ENCODE measurements at places on chromosomes 3 and 15. TPM values are rescaled to one million over a fixed set of nuclear protein-coding genes. Genes with fewer than 3 reads are reported as not detected.

NEK4 gene
- 27.7 TPM for total RNA-seq

GRM7 gene
- 2.2 TPM for total RNA-seq

GRCh38 chr3:127158614-127159229 is 34.2 kb upstream of the PRR23E start:
- no peak overlapping the region for H3K27ac ChIP-seq
- DNase-seq = peak; percentile 71
- H3K4me1 ChIP-seq = no peaks in the 10 kb centered on the region
- no peaks in the 10 kb centered on the region for H3K36me3 ChIP-seq

DNA sequence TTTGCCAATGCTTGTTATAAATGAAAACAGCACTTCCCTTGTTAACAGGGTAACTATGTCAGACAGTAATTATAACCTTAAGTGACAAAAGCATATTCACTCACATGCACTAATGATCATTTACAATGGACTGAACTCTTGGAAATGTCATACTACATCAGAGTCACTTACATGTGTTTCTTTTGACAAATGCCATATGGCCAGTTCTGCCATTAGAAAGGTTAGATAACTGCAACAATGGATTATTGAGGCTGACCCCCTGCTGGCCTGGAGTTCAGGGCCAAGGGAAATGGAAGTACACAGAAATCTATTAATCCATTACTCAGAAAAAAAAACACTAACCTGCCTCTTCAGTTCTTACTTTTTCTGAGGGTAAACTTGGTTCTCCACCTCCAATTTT is 313.4 kb downstream of the CNTN3 start:
- DNase-seq = no peak
- H3K27ac ChIP-seq = no peak overlapping the region
- no peak overlapping the region for H3K4me3 ChIP-seq
- no peaks in the 10 kb centered on the region for H3K27me3 ChIP-seq

DNA sequence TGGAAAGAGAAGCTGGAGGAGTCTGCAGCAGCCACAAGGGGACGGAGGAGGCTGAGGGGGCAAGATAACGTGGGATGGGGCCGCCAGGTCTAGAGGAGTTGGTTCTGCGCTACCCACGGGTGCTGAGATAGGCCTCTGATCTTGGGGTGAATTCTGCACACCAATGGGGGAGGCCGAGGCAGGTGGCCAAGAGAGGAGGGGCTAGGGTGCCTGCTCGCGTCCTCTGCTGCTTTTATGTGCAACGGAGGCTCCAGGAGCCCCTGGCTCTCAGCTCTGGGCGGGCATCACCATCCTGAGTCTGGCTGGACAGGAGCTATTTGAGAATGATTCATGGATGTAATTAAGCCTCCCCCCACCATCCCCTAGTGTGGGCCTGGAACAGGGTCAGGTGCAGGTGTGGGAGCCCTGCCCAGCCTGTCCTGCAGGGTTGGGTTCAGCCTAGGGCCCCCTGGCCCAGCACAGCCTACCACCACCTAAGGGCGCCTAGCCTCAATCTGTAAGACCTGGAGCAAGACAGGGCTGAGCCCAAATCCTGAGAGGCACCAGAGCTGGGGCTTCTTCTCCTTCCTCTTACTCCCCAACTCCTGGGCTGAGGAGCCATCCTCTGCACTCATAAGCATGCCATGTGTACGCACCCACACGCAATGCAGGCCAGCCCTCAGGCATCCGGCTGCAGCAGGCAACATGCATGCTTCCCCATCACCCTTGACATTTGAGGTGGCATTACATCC is 32.3 kb upstream of the SEMA3F start:
- H3K4me1 ChIP-seq = peaks cover 49% of the 10 kb centered on the region
- peaks cover 29% of the 10 kb centered on the region for H3K36me3 ChIP-seq
- no peak overlapping the region for H3K4me3 ChIP-seq
- no peaks in the 10 kb centered on the region for H3K27me3 ChIP-seq
- no peak for DNase-seq

GRCh38 chr3:184465883-184466412 is 86.1 kb downstream of the CHRD start:
- H3K4me3 ChIP-seq = no peak overlapping the region
- peaks cover 3% of the 10 kb centered on the region for H3K4me1 ChIP-seq
- no peaks in the 10 kb centered on the region for H3K36me3 ChIP-seq
- peaks cover 36% of the 10 kb centered on the region for H3K27me3 ChIP-seq
- DNase-seq = no peak
- H3K27ac ChIP-seq = no peak overlapping the region

- H3K4me1 ChIP-seq = no peaks in the 10 kb centered on the region
- DNase-seq = peak; percentile 58
- no peak overlapping the region for H3K4me3 ChIP-seq
- no peaks in the 10 kb centered on the region for H3K36me3 ChIP-seq
- H3K27ac ChIP-seq = no peak overlapping the region
Measured at GRCh38 chr15:71109905-71110304, 5.4 kb upstream of the THSD4 start.

- peaks cover 29% of the 10 kb centered on the region for H3K4me1 ChIP-seq
- no peaks in the 10 kb centered on the region for H3K36me3 ChIP-seq
- H3K27ac ChIP-seq = no peak overlapping the region
- H3K4me3 ChIP-seq = no peak overlapping the region
- H3K27me3 ChIP-seq = no peaks in the 10 kb centered on the region
- no peak for DNase-seq
Measured at GRCh38 chr15:70029297-70029701, 68.4 kb downstream of the TLE3 start.

- no peaks in the 10 kb centered on the region for H3K27me3 ChIP-seq
- H3K4me1 ChIP-seq = peaks cover 4% of the 10 kb centered on the region
- no peak overlapping the region for H3K4me3 ChIP-seq
- H3K27ac ChIP-seq = peak overlapping the region; percentile 23
- no peaks in the 10 kb centered on the region for H3K36me3 ChIP-seq
- DNase-seq = peak; percentile 73
Measured at GRCh38 chr3:4994823-4995499, 15.7 kb downstream of the BHLHE40 start.

GRCh38 chr3:151262871-151263525 is 15.3 kb downstream of the P2RY14 start:
- H3K27me3 ChIP-seq = no peaks in the 10 kb centered on the region
- H3K36me3 ChIP-seq = no peaks in the 10 kb centered on the region
- peaks cover 70% of the 10 kb centered on the region for H3K4me1 ChIP-seq
- H3K27ac ChIP-seq = peak overlapping the region; percentile 70
- DNase-seq = no peak

DNA sequence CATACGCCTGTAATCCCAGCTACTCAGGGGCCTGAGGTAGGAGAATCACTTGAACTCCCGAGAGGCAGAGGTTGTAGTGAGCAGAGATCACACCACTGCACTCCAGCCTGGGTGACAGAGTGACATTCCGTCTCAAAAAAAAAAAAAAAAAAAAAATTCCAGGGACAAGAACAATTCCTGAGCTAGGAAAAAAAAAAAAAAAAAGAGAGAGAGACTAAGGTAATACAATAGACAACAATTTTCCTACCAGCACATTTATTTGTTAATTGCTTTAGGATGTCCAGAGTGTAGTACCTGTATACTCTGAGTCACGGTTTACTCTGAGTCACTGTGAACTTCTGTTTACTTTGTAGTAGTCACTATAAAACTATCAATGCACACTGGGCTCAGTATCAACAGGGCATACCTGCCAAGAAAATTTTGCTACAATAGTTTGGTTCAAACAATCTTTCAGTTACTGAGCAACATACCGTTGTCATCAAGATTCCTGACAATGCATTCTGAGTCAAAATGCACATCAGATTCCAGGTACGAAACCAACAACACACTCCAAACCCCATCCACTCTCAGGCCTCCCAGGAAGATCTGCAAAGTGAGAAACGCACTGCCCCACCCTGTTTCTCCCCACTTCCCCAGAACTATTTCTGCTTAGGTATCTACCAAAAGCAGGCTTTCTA is 28.3 kb downstream of the IGF2BP2 start:
- H3K36me3 ChIP-seq = no peaks in the 10 kb centered on the region
- no peaks in the 10 kb centered on the region for H3K27me3 ChIP-seq
- H3K4me3 ChIP-seq = no peak overlapping the region
- no peak overlapping the region for H3K27ac ChIP-seq

Measured in stomach (tissue), 19 donors.